ENCODE measurements at places on chromosomes 4 and X.

GRCh38 chr4:79442422-79442821 is 34.4 kb upstream of the GK2 start:
- DNase-seq: no peak

GRCh38 chr4:126071346-126072333 is 756.9 kb downstream of the FAT4 start:
- no peak for DNase-seq

DNA sequence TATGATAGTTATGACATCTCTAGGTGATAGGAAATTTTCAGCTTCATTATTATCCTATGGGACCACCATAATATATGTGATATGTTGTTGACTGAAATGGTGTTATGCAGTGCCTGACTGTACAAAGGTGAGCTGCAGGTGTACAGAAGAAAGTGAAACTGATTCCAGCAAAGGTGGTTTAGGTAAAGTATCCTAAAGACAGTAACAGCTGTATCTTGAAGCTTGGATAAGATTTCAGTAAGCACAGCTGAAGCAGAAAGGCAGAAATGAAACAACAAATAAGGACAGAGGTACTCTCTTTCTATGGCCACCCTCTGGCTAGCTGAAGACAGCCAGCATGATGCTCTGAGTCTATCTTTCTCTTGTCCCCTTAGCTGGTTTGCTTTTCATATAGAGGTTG is 30.0 kb upstream of the PGK1 start:
- DNase-seq: no peak

- DNase-seq: no peak
Observed at GRCh38 chr4:42150653-42151567, 1.5 kb downstream of the BEND4 start.

GRCh38 chr4:121726642-121727268 is 30.0 kb upstream of the ANXA5 start:
- no peak for DNase-seq

DNA sequence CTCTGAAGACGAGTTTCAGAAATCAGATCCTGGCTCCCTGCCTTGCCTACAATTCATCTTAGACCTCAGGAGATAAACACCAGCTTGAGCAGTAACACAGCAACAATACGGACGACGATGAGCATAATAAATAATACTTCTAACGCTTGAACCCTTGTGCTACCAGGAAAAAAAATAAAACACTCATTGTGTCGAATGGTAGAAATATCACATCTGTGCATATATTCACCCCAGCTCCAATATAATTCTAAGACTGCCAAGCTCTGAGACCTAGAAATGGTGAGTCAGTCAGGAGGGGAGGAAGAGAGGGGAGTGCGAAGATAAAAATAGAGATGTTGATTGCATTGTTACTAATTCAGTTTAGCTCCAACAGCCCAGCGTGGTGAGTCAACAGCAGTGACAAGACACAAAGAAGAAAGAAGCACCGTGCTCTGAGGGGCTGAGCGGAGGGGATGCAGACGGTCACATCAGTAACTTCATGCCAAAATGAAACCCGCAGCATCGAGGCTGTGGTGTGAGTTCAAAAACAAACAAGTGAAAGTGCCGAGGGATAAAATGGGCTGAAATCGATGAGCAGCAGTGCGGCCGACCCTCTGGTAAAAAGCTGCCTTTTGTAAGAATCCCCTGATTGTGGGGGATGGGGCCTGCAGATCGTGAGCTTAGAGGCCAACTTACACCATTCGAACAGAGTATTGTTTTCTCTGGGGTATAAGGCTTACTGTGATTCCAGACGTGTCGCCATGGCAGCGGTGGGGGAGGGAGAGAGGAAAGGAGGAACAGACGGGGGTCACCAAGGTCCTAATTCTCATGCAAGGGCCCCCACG is 150.4 kb downstream of the MGST2 start:
- no peak for DNase-seq

DNA sequence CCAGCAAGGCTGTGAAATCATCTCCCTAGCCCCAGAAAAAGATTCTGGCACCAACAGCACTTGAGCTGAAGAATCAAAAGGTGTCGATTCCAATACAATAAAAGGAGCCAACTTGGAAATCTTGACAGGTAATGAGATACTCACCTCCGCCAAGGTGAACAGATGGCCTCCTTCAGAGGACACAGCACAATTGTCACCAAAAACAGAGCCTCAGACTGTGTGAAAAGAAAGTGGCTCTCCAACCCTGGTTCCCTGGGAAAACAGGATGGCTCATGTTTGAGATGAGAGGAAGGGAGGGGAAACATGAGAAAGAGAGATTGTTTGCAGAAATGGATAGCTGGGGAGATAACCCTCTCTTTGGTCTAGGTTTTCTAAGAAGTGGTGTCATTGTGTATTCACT is 168.9 kb downstream of the HS3ST1 start:
- DNase-seq: no peak

DNA sequence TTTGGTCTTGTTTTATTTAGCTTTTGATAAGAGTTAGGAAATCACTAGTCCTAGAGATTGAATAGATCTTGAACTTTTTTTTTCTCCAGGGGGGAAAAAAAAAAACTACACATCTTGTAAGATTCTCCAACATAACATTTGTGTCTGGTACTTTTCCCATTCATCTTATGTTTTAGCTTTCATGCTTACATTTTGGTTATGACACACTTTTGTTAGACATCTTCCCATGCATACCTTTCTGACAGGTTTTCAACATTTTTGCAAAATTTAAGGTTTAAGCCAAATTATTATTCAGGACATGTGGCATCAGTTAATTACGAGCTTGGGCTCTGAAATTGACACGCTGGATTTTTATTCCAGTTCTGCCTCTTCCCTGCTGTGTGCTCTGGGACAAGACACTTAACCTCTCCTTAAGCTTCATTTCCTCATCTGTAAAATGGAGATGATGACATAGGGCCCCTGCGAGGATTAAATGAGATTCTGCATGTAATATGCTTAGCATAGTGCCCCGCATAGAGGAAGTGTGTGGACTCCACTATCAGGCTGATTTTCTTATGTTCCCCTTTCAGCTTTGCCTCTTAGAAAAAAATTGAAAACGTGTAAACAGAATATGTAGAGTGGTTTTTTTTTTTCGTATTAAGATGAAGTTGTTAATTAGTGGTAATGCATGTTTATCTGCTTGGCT is 5.3 kb downstream of the KIT start:
- DNase-seq: no peak

Measured in DND-41 (cell line).